ENCODE measurements at places on chromosomes 2 and 18.

GRCh38 chr2:40867829-40868228 is 415.9 kb upstream of the SLC8A1 start:
- DNase-seq: no peak

DNA sequence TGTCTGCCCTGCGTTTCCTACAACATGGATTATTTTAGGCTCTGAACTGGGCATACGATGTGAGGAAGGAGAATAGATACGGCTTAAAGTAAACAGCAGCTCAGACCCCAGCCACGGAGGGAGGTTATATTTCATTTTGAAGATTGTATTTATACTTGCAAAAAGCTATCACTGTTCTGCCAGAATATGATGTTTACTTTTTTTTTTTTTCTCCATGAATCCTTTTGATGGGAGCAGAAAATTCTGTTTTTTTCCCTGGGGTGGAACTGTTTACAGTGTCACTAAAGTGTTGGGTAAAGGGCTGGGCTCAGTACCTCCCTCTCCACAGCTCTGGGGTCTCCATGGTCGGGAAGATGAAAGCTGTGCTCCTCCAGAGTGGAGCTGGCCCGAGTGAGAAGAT is 13.1 kb downstream of the PCARE start:
- no peak for DNase-seq

GRCh38 chr2:9222239-9222892 is 15.8 kb downstream of the ASAP2 start:
- DNase-seq: no peak

DNA sequence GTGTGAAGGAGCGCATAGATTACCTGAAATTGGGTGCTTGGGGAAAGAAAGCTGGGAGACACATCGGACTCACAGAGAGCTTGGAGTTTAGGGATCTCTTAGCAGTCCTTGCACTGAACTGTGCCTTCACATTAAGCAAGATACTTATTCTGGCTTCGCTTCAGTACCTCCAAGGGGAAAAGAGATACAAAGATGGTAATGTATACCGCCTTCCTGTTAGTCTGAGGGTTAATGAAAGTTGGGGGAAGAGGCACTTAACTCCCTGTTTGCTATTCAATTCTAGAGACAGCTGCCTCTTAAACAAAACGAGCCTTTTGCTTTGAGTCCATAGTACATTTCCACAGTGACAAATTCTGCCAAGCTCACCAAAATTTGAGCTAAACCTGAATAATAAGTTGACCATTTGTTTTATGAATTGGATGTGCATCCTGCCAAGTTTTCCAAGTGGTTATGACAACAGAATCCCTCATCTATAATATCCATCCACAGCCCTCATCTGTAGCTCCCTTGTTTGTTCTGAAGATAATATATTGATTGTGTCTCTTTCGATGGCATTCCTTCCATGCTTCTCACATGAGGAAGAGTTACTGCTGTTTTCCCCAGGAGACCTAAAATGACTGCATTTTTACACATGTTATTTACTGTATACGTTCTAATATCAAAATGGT is 287.1 kb upstream of the ATP5MC3 start:
- no peak for DNase-seq

GRCh38 chr18:74380916-74381315 is 65.3 kb downstream of the C18orf63 start:
- no peak for DNase-seq

DNA sequence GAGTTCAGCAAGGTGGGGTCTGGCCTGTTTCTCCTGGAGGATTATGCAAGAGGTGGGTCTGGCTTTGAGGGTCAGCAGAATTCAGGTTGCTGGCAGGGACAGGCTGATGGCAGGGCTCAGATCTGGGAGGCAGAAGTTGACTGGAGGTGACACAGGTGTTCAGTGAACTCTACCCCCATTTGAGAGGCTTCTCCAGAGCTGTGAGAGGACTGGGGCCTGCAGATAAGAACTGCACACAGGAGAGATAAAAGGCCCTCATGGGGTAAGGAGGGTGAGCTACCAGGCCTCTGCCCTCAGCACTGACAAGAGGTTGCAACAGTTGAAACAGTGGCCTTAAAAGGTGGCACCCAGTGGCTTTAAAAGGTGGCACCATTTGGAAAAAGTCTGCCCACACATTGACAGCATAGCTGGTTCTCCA is 13.1 kb downstream of the MOCOS start:
- DNase-seq: no peak

DNA sequence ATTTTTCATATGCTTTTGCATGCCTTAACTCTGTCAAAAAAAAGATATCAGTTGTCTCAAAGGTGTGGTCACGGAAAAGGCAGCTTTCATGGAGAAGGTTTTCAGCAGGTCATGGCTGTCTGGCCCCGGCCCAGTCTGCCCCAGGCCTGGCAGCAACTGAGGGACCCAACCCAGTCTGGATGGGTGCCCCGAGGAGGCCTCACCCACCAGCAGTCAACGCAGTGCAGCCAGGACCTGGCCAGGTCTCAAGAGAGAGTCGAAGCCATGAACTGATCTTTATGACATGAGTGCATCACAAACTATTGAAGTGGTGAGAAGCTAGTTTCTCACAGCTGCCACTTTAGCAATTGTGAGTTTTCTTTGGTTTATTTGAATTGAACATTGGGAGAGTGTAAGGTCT is 7.9 kb downstream of the TUBB6 start:
- no peak for DNase-seq

DNA sequence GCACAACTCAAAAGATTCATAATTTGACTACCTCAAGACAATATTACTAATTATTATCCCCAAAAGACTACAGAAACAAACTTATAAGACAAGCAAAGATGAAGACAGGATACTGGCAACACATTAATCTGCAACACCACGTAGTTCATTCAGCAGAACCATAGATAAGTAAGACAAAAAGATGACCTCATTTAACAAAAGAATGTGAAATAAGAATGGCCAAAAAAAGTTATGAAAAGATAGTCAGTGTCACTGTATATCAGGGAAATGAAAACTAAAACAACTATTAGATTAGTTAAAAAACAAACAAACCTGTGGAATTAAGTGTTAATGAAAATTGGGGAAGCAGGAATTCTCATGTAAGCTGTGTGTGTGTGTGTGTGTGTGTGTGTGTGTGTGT is 19.4 kb downstream of the PSMD14 start:
- no peak for DNase-seq

DNA sequence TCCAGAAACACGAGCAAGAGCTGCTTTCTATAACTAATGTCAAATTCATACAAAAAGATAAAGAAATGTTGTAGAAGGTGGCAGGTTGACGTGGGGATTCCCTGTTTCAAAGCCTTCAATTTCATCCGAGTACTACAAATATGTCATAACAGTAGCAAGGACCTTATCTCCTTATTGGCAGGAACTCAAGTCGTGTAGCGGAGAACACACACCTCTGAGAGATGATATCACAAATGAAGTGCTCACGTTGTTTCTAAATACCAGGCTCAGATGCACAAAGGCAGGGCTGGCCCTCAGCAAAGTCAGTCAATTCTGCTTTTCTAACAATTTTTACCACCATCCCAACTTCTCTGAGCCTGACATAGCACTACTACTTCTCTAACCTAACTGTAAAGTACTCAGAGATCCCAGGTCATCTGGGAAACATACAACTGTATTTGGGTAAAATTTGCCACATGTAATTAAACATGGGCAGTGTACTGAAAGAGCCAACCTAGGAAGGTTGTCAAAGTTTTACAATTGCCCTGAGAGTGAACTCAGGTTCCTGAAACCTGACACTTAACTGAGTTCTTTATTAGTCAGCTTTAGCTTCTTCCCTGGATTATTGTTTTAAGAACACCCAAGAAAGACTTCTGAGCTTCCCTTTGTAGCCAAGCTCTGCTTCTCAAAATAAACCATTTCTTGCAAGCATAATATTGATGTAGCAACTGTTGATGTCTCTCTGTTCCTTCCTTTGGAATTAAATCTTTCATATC is 813.7 kb upstream of the ACVR2A start:
- DNase-seq: no peak

GRCh38 chr18:41751161-41751560 is 203.9 kb upstream of the PIK3C3 start:
- DNase-seq: no peak

GRCh38 chr2:204024503-204024902 is 87.9 kb downstream of the ICOS start:
- no peak for DNase-seq

DNA sequence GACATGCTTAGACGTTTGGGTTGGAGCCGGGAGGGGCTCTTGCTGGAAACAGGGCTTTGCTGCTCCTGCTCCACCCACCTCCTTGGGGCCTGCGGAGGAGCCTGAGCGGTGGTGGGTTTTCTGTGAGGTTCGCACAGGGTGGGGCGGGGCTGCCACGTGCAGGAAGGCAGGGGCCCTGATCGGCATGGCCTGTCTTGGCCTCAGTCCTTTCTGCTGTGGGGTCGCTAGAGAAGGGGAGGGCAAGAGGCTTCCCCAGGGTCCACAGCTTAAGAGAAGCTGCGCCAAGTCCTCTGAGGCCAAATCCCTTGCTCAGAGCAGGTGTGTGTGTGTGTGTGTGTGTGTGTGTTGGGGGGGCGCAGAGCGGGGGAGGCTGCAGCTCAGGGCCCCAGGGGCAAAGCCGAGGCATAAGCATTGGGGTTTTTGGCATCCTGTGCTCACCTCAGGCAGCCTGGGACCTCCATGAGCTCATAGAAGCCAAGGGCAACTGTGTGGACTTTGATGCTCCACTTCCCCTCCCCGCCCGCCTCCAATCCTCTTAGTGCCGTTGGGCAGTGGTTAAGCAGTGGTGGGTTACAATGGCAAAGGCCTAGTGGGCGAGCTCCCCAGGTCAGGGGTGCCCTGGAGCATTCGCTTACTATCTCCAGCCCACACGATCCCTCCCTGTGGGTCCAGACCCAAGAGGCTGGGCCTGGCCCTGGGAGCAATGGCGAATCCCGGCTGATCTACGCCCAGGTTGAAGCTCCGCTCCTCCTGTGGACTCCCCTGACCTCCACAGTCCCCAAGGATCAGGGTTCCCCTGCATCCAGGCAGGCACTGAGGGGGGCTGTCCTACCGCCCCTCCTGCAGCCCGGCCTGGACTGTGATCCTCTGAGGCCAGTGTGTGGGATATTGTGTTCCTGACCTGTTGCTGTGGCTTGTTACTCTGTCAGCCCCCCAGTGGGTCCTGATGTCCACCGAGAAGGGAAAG is 28.9 kb downstream of the TOGARAM2 start:
- DNase-seq: no peak

DNA sequence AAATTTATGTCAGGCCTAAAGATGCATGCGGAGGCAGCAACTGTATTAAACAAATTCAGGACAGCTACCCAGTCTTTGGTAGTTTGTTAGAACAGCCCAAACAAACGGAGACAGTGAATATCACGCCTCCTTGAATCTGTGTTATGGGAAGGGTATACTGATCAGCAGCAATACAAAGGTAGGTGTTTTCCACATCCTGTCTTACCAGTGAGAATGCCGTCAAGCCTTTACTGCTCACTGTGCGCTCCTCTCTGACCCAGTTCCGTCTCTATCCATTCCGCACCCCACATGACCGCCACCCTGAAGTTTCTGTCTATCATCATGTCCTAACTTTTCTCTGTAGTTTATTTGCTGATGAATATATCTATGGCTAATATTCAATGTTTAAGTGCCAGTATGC is 473.3 kb downstream of the LPIN1 start:
- DNase-seq: no peak
